ENCODE measurements at places on chromosomes 2 and 18. TPM values are rescaled to one million over a fixed set of nuclear protein-coding genes. Genes with fewer than 3 reads are reported as not detected.

DNA sequence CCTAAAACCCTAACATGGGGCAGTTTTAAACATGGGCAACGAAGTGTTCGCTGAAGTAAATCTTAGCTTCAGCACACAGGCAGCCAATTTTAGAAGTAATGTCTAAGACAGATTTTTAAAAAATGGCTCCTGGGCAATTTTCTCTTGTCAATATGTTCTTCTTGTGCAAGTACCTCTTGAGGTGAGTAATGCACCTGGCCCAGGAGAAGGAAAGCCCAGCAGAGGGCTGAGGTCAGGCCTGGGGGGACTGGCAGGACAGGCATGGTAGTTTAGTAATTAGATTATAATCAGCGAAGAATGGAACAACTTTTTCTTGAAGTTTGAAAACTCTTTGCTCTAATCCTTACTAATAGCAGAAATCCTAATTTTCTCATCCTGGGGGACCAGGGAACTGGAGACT is 77.6 kb downstream of the SPRED2 start:
- DNase-seq = no peak

The ITPRID2 gene
- 121 TPM for total RNA-seq

The TRIP12 gene
- total RNA-seq = 160 TPM

- DNase-seq = no peak
These were observed 43.3 kb upstream of the PTPRM start for GRCh38 chr18:7523772-7524171.

DNA sequence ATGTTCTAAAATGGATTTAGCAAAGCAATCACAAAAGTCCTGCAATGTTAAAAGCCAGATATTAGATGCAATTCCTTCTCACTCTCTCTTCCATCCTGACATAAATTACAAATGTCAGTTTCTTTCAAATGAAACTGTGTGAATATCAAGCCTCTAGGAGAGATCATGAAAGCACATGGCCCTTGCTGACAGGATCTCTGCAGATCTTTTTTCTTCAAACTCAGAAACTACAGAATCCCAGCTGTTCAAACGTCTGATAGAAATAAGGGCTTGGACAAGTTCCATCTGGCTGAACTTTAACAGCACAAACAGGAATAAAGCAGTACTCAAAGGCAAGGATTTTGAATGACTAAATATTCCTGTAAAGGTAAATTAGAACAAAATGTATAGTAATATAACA is 47.6 kb downstream of the PDE1A start:
- DNase-seq = no peak

DNA sequence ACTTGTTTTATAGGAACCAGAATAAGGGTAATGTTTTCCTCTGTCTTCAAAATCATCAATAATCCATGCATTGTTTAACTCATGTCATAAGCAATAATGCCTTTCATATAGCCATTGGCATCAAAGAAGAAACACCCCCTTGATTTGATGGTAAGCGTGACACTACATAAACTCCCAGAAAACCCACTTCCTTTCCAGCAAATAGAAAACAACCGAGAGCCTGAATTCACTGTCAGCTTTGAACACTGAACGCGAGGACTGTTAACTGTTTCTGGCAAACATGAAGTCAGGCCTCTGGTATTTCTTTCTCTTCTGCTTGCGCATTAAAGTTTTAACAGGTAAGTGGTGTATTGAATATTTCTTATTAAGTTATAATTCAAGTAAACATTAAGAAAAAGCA is at the start of gene ICOS:
ICOS (plus strand) TSS at position 229 of the 400 bp plus-strand sequence; CDS start at position 281, 52 bp downstream.
- no peak for DNase-seq

DNA sequence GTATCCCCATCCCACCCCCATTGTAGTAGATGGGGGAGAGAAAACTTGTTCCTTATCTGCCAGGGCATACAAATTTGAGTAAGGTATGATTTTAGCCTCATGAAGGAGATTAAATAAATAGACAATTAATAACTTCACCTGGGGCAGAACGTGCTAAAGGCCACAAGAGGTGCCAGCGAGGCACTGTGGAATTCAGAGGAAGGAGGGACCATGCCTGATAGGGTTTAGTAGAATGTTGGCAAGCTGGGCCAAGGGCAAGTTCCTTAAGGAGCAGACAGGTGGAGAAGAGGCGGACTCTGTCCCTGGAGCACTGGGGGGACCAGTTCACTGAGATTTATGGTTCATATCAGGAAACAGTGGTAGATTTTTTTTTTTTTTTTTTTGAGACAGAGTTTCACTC is 22.5 kb downstream of the STAMBP start:
- no peak for DNase-seq

DNA sequence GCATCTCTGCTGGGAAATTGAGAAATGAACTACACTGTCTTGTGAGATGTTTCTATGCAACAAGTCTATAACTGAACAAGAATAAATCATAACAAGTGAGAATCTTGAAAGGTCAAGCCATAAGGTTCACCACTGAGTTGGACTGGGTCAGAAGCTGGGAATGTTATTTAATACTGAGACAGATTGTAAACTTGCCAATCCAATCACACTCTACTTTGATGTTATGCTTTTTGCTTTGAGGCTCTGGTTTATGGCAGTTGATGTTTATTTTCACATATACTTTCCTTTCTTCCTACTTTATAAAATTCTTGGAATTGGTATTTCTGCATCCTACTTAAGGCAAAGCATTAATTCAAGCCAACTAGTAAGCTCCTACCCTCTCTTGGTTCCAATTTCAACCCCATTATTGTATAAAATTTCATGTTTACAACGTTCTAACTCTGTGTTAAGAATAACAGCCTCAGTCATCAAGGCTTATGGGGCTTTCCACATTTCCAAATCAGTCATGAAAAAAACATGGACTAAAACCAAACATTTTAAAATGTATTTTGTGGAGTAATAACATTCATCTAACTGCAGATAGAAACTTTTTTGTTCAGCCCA is 533.4 kb downstream of the NYAP2 start:
- DNase-seq = no peak

The ETAA1 gene
- total RNA-seq = 19.4 TPM

The NT5DC4 gene
- total RNA-seq = not detected

- DNase-seq = no peak
These were observed 90.4 kb upstream of the SALL3 start for GRCh38 chr18:78889250-78889649.

DNA sequence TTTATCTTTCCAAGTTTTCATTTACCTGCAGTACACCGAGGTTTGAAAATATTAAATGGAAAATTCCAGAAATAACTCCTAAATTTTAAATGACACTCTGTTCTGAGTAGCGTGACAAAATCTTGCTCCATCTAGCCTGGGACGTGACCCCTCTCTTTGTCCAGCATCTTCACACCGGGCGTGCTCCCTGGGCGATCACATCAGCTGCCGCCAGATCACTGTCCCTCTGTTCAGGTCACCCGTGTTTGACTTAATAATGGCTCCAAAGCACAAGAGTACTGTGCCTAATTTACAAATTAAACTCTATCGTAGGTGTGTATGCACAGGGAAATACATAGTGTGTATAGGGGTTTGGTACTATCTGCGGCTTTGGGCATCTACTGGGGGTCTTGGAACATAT is 6.1 kb upstream of the TMEM185B start:
- no peak for DNase-seq

DNA sequence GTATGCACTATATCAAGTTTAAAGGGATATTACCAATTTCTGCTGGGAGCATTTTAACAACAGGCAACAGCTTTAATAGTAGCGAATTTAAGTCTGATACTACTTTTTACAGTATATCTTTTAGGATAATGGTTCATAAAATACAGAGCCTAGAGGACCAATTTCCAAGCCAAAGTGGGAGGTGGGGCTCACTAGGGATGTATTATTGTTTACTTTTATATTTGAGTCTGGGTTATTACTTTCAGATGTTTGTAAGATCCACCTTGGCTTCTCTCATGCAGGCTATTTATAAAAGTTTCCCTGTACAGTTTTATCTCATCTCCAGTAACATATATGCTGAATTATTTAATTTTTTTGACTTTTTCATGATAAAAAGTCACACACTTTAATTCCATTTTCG is 242.0 kb downstream of the CMPK2 start:
- DNase-seq = no peak

DNA sequence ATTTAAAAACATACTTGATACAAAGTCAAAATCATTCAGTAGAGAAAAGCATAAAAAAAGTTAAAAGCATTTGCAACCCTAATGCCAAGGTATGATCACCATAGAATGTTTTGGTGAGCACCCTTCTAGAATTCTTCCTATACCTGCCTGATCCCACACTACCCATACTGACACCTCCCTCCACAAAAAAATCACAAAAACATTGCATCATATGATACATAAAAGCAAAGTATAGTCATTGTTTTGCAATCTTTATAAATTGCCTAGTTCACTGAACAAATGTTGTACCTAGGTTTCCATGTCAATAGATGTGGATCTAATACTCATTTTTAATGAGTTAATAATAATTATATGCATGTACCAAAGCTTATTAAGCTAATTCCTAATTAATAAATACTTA is 54.1 kb downstream of the SLC9A4 start:
- DNase-seq = no peak

The SCTR gene
- not detected for total RNA-seq

The VSNL1 gene
- total RNA-seq = not detected

DNA sequence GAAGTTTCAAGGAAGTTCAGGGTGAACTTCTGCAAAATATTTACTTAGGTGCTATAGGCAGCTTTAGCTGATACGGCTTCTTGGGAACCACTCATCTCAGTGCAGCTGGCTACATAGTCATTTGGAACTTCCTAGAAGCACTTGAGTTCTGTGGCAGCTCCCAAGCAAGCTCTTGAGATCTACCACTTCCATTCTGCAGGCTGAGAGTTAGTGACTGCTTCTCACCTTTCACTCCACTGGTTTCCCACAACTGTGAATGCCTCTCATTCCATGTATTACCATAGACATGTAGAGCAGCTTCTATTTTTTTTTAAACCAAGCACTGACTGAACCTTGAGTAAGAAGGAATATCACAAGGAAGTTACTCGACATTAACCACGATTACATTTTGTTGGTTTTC is 994.1 kb upstream of the ACVR2A start:
- no peak for DNase-seq

- no peak for DNase-seq
These were observed 732.9 kb upstream of the VRK2 start for GRCh38 chr2:57313678-57314077.

DNA sequence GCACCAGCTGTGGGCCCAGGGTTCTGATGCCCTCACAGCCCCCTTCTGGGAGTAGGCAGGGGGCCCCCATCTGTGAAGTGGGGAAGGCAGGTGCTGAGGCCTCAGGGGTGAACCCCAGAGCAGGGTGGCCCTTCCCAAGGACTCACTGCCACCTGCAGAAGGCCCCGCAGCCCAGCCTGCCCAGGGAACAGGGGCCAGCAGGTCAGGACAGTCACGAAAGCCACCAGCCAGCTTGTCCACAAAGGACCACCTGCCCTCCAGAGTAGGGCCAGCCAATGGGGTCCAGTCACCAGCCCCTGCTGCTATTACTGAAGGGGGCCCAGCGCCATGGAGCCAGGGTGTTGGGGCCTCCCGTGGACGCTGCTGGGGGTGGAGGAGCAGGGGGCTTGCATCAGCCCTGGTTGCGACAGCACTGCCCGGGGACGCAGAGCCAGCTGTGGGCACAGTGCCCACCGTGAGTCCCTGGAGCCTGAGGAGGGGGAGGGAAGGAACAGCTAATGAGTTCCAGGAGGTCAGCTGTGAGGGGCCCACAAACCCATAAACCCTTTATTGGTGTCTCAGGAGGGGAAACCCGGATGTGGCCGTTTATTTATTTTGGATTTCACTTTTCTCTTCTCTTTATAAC is 11.5 kb upstream of the SNED1 start:
- no peak for DNase-seq

GRCh38 chr2:110100480-110100879 is 15.1 kb downstream of the MALL start:
- no peak for DNase-seq

- DNase-seq = no peak
These were observed 16.6 kb upstream of the PSME4 start for GRCh38 chr2:53987336-53987921.

DNA sequence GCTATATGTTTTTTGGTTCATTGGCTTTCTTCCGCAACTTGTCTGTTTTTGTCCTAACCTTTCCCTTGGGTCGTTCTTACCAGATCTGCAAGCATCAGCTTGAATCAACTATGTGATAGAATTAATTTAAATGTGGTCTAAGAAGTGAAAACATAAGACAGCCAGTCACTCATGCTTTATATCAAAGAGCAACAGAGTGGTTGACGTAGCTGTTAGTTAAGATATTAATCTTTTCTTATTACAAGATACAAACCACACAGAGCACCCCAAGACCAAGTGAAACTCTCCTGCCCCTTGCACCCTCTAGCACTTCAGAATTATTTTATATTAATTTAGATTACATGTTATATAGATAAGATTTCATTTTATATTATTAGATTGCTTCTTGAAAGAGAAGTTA is 15.2 kb downstream of the IL18RAP start:
- no peak for DNase-seq

GRCh38 chr2:154699575-154699930 is 1.1 kb downstream of the KCNJ3 start:
- DNase-seq = no peak

DNA sequence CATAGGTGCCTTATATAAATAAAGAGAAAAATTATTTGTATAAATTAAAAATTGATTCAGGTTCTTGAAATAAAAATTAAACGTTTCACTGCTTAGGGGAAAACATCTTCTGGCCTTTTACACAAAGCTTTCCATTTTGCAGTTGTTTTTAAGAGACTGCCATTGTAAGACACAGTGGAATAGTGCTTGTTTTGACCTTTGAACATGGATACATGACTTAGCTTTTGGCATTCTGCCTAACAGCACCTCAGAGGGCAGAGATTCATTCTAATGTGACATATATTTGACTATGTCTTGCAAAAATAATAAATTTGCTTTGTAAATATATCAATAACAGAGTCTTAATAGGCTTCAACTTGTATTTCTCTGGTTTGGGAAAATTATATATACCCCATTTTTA is 142.1 kb downstream of the SLC4A10 start:
- no peak for DNase-seq

- DNase-seq = no peak
These were observed 362.6 kb upstream of the ID2 start for GRCh38 chr2:8319219-8319618.

The TTC39C gene
- 23.4 TPM for total RNA-seq

GRCh38 chr2:19673213-19673791 is 228.5 kb downstream of the TTC32 start:
- DNase-seq = no peak

The THSD7B gene
- total RNA-seq = 0.95 TPM

- DNase-seq = no peak
These were observed 185.0 kb upstream of the RASGRP3 start for GRCh38 chr2:33291278-33292013.

- DNase-seq = no peak
These were observed 138.9 kb downstream of the PXDN start for GRCh38 chr2:1605102-1606045.

DNA sequence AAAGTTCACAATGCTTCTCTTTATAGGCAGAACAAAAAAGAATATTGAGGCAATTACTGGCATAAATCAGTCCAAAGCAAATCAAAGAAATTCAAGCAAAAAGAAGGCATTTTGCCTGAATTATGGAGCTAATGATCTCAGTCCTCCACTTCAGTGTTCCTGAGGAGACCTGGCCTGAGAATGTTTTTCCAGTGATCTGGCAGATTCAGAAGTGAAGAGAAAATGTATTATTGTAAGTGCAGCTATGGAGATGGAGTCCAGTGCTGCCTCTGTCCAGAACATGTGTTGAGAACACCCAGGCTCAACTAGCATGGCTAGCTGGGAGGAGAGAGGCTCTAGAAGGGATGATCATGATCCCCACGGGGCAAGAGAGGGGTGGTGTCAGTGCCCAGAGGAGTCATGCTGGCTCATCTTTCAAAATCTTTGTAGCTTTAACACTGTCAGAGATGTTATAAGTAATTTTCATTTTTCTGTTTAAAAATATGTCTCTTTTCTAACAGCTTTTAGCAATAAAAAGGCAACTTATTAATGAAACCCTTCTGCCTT is 367.0 kb upstream of the RAB12 start:
- DNase-seq = no peak

The CD207 gene
- 0.27 TPM for total RNA-seq

All from thoracic aorta (tissue), 2 donors.